ENCODE measurements at places on chromosomes 6 and 20.

DNA sequence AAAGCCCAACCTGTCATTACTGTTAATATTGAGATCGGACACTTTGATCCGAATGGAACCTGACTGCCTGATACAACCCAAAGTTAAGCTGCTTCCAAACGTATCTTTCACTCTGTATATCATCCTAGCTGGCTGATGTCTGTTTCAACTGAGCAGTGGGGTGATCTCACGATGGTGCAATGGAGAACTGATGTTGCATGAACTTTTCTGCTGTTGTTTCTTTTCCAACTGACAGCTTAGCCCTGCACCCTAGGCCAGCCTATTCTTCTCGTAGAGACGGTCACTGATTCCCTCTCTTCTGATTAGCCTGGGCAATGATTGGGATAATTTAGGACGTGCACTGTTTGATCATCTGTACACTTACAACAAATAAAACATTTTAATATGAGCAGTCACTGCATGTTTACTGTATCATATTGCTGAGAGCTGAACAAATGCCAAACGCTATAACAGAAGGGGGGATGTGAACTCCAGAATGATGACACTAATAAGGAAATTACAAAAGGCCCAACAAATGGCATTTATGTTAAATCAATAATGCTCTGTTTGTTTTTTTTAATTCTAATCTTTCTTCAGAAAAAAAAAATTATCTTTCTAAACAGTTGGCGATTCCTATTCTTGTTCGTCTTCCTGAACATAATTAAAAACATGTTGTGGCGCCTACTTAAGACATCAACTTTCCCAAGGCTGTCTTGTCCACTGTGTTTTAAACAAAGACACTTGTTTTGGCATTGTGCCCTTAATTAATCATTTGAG is 184.8 kb downstream of the ZNF217 start:
- no peak for DNase-seq

DNA sequence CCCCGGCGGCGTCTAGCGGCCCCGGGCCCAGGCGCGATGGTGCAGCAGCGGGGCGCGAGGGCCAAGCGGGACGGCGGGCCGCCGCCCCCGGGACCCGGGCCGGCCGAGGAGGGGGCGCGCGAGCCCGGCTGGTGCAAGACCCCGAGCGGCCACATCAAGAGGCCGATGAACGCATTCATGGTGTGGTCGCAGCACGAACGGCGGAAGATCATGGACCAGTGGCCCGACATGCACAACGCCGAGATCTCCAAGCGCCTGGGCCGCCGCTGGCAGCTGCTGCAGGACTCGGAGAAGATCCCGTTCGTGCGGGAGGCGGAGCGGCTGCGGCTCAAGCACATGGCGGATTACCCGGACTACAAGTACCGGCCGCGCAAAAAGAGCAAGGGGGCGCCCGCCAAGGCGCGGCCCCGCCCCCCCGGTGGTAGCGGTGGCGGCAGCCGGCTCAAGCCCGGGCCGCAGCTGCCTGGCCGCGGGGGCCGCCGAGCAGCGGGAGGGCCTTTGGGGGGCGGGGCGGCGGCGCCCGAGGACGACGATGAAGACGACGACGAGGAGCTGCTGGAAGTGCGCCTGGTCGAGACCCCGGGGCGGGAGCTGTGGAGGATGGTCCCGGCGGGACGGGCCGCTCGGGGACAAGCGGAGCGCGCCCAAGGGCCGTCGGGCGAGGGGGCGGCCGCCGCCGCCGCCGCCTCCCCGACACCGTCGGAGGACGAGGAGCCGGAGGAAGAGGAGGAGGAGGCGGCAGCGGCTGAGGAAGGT is 715 bp downstream of the SOX12 start:
- peak; percentile 66 for DNase-seq

DNA sequence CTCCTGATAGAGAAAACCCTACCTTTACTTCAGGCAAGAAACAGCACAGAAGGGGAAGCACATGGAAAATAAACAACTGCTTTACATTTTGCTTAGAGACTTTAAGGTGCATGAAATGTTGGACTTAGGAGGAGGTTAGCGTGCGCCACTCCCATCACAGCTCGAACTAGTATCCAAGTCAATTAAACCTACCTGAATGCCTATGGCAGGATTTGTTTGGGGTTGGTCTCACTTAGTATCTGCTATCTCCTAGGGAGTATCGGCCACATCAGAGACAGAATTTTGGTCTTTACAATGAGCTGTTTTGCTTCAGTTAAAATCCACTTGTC is 12.0 kb downstream of the CYP24A1 start:
- no peak for DNase-seq

DNA sequence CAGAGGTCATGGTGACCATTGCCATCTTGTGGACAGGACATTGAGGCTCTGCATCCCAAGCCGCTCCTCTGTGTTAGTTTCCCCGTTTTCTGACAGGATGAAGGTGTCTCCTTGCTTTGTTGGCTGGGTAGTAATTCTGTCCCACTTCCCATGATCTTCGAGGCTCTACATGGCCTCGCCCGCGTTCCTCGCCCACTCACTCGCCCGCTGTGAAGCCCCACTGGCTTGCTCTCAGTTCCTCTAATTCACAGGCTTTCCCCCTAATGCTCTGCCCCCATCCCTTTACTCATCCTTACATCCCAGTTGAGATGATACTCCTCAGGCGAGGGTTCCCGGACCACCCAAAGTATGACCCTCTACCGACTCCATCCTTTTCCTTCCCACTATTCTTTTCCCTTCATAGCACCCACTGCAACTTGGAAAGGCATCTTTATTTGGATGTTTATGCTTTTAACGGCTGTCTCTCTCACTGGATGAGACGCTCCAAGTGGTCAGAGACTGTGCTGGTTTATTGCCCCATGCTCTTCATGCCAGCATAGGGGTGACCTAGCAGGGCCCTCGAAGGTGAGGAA is 511 bp upstream of the SLC35B2 start:
- DNase-seq: no peak

GRCh38 chr20:1810572-1810925 is 84.7 kb upstream of the SIRPA start:
- DNase-seq: no peak

GRCh38 chr20:56417402-56417801 is 5.3 kb downstream of the CASS4 start:
- DNase-seq: no peak

DNA sequence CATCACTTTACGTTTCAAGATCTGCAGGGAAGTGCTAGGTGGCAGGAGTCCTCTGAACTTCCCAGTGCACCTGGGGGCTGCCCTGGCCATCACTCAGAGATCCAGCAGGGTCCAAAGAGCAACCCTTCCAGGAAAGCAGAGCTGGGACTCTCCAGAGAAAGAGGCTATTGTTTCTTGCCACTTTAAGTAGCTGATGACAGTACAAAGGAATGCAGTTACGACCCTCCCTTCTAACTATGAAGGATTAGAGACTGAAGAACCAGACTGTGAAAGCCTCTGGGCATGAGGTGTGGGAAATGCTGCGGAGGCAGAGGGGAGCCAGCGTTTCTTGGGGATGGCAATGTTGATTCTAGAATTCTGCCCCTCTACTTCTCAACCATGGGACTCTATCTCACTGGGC is 189.1 kb upstream of the SUPT3H start:
- DNase-seq: peak; percentile 69

DNA sequence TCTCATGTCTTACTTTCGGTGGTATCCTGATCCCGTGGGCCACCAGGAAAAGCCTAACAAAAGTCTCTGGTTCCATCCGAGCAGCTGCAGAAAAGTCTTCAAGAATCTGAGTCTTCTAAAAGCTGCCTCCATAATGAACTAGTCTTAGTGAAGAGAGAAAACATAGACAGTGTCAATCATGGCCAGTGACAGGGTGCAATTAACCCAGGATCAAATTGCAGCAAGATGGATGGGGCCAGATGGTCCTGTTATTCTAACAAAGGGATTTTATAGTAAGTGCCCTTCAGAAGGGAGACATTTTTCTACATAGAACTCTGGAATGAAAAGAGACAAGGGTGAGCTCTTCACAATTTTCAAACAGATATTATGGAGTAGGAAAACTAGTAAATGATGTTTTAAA is 281.6 kb upstream of the ZFP64 start:
- no peak for DNase-seq

DNA sequence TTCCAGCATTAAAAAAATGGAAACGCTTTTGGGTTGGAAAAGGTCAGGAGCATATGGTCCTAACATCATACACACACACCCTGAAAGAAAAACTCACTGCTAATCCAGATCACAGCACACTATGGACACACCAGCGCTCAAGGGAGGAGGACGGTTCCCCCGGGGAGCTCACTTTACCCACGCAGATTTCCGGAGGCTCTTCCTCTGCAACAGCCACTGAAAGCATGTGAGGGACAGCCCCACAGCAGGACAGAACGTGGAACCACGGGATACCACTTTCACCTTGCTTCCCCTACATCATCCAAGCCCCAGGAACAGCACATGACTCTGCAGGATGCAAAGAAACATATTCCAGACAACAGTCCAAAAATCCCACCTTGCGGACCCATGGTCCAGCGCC is 13.2 kb downstream of the SNHG17 start:
- DNase-seq: no peak

DNA sequence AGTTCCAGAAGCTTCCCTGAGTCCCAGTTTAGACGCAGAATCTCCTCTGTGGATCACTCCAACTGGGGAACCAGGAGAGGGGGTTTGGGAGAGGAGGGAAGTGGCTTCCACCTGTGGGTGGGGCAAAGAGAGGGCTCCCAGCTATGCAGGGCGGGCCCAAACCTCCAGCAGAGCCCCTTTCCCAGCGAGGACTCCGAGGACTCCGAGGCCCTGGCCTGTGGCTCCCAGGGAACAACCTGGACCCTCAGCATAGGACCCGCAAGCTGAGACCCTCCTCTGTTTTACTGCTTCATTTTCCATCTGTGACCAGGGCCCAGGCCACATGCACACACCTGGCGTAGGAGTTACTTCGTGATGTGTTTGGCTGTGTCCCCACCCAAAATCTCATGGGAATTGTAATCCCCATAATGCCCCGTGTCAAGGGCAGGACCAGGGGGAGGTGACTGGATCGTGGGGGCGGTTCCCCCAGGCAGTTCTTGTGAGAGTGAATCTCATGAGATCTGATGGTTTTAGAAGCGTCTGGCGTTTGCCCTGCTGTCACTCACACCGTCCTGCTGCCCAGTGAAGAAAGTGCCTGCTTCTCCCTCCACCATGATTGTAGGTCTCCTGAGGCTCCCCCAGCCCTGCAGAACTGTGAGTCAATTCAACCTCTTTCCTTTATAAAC is 27.9 kb downstream of the NTSR1 start:
- no peak for DNase-seq

DNA sequence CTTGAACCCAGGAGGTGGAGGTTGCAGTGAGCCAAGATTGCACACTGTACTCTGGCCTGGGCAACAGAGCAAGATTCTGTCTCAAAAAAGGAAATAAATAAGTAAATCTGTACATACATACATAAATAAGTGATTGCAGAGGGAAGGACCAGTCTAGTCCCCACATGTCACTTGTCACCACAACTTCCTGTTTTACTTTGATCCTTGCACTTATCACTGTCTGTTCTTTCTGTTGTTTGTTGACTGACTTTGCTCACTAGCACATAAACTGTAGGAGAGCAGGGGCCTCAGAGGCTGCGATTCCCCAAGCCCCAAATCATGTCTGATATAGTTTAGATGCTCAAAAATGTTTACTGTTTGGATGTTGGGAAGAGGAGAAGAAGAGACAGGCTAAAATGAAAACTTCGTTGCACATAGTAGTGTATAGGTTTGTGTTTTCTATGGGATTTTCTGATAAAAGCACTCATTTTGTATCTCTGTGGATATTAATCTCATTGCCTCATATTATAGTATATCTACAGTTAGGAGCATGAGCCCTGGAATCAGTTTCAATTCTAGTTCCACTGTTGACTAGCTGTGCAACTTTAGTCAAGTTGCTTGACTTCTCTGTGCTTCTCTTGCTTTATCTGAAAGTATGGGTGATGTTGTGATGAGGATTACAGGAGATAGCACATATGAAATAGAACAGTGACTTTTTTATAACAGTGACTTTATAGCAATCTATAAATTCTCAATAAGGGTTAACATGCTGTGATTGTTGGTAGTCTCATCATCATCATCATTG is 165.0 kb downstream of the TBC1D7 start:
- DNase-seq: no peak

DNA sequence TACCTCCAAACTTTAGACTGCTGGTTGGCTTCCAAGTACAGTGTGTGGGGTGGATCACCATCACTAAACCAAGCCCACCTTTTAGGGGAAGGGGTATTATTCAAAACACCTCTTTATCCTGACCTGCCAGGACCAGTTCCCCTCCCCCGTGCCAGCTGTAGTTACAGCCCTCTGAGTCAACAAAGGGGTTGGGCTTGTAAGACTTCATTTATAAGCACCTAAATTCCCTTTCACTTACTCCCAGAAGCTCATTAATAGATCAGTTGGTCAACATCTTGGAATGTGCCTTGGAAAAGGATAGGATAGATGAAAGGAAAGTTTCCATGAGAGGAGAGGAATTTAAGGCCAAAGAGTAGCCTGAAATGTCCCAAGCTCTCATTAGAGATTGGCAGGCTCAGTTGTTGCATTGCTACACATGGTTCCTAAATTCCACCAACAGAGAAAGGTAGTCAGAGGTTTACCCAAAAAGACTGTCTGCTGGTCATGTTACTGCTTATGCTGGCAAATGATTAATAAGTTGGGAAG is 59.2 kb downstream of the TNFAIP3 start:
- peak; percentile 94 for DNase-seq

DNA sequence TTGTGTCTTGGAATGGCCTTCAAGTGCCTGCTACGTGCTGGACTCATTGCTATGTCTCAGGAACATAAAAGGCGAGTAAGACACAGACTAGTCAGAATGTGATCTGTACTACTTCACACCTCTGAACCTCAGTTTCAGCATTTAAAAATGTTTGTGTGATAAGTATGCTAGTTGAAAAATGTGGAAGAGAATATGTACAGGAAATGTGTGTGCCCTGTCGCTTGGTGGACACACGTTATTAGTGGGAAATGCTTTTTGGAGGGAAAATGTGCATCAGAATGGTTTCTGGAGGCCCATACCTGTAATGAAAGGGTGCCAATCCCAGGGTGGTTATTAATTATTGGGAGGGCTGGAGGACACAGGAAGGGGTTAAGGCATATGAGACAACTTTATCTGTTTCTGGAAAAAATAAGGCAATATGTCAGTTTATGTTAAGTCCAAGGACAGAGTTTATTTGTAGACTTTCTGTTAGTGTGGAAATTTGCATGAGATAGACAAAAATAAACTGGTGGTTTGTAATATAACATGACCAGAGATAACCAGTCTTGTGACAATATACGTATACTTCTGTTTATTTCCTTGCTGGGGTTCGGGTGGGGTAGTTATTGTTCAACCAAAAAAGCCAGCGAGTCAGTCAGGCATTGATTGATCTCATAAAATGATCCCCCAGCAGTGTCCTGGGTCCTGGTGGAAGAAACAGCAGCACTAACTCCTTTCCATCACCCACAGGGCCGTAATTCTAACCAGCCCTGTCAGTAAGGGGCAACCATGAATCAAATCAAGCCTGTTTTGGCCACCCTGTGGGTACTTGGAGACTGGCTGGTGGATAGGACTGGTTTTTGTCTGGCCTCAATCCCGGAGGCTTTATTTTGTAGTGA is 117.9 kb downstream of the JARID2 start:
- DNase-seq: no peak

DNA sequence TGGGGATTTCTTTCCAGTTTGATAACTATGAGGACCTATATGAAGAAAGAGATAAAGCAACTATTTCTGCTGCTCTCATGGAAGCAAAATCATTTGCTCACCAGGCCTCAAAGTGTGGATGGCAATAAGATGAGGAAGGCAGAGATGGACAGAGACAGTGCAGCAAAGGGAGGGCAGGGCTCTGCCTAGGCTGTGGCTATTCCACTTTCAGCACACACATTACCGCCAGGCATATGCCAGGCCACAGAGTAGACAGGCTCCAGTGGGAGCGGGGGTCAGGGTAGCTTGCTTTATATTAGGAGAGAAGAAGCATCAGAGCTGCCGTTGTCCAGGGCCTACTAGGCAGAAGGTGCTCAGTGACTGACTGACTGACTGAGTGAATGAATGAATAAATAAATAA is 40.9 kb downstream of the BCL2L1 start:
- DNase-seq: no peak
